Heart left ventricle (tissue), 16 donors: ENCODE measurements at places on chromosomes 2 and 18. TPM values are rescaled to one million over a fixed set of nuclear protein-coding genes. Genes with fewer than 3 reads are reported as not detected.
A peak's percentile ranks its signal among the peaks of the same experiment; 100 is the strongest.

DNA sequence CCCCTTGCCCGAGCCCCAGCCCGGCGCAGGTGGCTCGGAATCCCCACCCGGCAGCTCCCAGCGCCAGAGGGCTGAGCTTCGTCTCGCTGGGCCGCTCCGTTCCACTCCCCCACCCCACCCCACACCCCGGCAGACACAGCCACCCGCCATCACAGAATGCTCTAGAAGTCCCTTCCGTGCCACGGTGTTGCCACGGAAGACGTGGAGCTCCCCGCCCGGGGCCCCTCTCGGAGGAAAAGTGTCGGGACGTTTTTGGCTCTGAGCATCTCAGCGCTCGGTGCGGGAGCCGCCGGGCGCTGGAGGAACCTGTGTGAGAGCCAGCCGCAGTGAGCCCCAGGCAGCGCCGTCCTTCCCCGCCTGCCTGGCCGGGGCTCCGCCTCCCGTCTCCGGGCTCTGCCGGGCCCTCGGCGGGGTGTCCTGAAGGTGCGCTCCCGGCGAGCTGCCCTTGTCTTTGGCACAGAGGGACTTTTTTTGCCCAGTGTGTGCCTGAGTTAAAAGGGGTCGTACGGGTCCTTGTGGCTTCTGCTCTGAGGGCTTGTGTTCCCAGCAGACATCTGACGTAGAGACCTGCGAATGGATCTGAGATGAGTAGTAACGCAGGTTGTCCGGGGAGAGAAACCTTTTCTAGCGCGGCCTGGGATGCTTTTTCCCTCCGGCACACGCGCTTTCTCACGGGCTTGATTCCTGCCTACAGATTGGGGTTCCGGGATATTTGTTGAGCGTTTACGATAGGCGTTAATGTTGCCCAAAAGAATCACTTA, 1.8 kb downstream of the ZCCHC2 start:
- DNase-seq, result peak; percentile 85
- no peaks in the 10 kb centered on the region for H3K36me3 ChIP-seq
- H3K4me3 ChIP-seq, result peak overlapping the region; percentile 90
- H3K27ac ChIP-seq, result peak overlapping the region; percentile 96

- no peak overlapping the region for H3K4me3 ChIP-seq
- no peaks in the 10 kb centered on the region for H3K27me3 ChIP-seq
- H3K36me3 ChIP-seq, result peaks cover 32% of the 10 kb centered on the region
- no peaks in the 10 kb centered on the region for H3K4me1 ChIP-seq
- no peak overlapping the region for H3K27ac ChIP-seq
- no peak for DNase-seq
These were observed 34.4 kb upstream of the CYP27C1 start for GRCh38 chr2:127254386-127254981.

- DNase-seq, result no peak
- no peaks in the 10 kb centered on the region for H3K27me3 ChIP-seq
- H3K36me3 ChIP-seq, result peaks cover 85% of the 10 kb centered on the region
These were observed 45.0 kb downstream of the EIF5B start for GRCh38 chr2:99382143-99382542.

- H3K36me3 ChIP-seq, result no peaks in the 10 kb centered on the region
- H3K27me3 ChIP-seq, result no peaks in the 10 kb centered on the region
- H3K4me3 ChIP-seq, result no peak overlapping the region
These were observed 197.9 kb downstream of the NEDD4L start for GRCh38 chr18:58241877-58242276.

DNA sequence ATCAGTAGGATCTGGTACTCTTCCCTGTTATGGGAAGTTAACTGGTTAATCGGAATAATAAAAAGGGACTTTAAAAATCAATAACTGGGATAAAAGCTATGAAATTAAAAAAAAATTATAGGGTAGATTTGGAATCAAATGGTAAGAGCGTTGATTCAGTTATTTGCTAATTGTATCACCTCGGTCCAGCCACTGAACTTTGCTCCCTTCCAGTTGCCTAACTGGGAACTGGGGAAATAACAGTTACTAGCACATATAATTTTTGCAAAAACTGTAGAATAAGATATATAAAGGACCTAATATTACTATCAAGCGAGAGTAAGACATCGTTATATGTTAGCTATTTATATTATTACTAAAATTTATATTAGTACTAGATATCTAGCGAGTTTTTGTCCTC, 302.1 kb downstream of the LRP1B start:
- no peaks in the 10 kb centered on the region for H3K36me3 ChIP-seq
- no peaks in the 10 kb centered on the region for H3K27me3 ChIP-seq
- H3K4me3 ChIP-seq, result no peak overlapping the region
- DNase-seq, result no peak
- H3K4me1 ChIP-seq, result no peaks in the 10 kb centered on the region

GRCh38 chr2:143564419-143564818, 435.2 kb downstream of the ARHGAP15 start:
- no peak for DNase-seq
- no peak overlapping the region for H3K27ac ChIP-seq
- no peaks in the 10 kb centered on the region for H3K27me3 ChIP-seq

GRCh38 chr2:216516730-216517350, 18.2 kb downstream of the RPL37A start:
- H3K27me3 ChIP-seq, result no peaks in the 10 kb centered on the region
- H3K36me3 ChIP-seq, result no peaks in the 10 kb centered on the region
- no peak for DNase-seq
- no peak overlapping the region for H3K27ac ChIP-seq
- H3K4me1 ChIP-seq, result peaks cover 8% of the 10 kb centered on the region
- H3K4me3 ChIP-seq, result no peak overlapping the region

The STARD7 gene
- total RNA-seq, result 264 TPM

GRCh38 chr2:7377916-7378569, 460.8 kb downstream of the RNF144A start:
- no peaks in the 10 kb centered on the region for H3K4me1 ChIP-seq
- H3K27me3 ChIP-seq, result no peaks in the 10 kb centered on the region
- DNase-seq, result peak; percentile 66
- no peak overlapping the region for H3K4me3 ChIP-seq

- no peak for DNase-seq
- H3K27me3 ChIP-seq, result no peaks in the 10 kb centered on the region
- H3K36me3 ChIP-seq, result no peaks in the 10 kb centered on the region
These were observed 80.2 kb downstream of the NUP35 start for GRCh38 chr2:183204397-183204796.

The RNF125 gene
- total RNA-seq, result 3.8 TPM
